Ovary (tissue), 10 donors: ENCODE measurements at places on chromosomes 6 and 20.

DNA sequence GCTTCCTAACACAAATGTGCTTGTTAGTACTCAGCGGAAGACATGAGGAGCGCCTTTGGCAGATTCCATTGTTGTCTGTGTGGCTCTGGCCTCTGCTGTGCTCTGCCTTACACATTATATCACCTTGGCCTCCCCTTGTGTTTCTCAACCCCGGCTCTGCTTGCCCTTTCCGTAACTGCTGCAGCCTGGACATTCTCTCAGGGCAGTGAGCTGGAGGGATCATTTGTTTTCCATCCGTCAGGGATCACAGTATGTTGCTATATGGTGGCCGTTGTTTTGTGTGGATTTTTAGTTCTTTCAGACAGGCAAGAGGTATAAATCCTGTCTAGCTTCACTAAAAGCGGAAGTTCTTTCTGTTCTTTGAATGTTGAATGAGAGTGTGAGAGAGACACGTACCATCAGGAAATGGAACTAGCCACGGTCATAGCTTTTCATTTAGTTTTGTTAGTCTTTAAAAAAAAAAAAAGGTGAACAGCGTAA lies 175.1 kb downstream of the JARID2 start:
- DNase-seq: no peak

GRCh38 chr6:137904822-137905617 lies 38.0 kb downstream of the TNFAIP3 start:
- DNase-seq: no peak

DNA sequence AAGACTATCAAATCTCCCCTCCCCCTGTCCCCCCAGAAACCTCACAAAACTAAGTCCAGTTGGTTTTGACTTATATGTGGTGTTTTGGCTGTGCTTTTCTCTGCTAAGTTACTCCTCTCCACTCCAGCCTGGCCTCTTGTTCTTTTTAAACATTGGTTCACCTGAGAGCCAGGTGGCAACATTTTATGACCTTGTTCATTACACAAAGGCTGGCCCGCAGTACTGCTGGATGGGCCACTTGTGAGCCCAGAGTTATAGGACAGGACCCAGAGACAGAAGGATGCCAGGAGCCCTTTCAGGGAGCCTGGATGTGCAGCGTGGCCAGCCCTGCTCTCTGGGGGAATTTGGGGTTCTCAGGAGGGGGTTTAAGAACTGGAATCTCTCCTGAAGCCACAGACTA lies 90.0 kb downstream of the RAMACL start:
- DNase-seq: no peak

GRCh38 chr6:134758621-134759020 lies 191.3 kb downstream of the ALDH8A1 start:
- DNase-seq: no peak

DNA sequence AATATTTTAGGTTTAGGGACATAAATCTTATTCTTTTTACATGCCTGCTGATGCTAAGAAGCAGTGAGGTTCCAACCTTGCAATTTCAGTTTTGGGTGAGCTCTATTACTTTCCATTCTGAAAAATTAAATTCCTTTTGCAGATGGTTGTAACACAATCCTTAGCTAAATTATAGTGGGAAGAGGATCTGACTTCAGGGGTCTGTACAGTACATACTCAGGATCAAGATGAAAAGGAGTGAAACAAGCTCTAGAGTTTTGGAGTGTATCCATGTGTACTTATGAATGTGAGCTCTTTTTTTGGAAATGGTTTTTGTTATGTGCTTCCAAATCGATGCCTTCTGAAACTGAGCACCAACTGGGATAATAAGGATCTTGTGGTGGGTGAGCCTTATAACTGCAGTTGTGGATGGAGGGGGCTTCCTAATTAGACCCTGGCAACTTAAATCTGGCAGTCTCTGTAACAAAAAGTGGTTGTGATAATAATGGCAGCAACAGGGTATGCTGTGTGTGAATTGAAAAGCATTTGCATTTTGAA lies 218.8 kb upstream of the MAP3K7 start:
- DNase-seq: no peak

- DNase-seq: no peak
These were observed 27.7 kb downstream of the TFEB start for GRCh38 chr6:41707565-41708200.

DNA sequence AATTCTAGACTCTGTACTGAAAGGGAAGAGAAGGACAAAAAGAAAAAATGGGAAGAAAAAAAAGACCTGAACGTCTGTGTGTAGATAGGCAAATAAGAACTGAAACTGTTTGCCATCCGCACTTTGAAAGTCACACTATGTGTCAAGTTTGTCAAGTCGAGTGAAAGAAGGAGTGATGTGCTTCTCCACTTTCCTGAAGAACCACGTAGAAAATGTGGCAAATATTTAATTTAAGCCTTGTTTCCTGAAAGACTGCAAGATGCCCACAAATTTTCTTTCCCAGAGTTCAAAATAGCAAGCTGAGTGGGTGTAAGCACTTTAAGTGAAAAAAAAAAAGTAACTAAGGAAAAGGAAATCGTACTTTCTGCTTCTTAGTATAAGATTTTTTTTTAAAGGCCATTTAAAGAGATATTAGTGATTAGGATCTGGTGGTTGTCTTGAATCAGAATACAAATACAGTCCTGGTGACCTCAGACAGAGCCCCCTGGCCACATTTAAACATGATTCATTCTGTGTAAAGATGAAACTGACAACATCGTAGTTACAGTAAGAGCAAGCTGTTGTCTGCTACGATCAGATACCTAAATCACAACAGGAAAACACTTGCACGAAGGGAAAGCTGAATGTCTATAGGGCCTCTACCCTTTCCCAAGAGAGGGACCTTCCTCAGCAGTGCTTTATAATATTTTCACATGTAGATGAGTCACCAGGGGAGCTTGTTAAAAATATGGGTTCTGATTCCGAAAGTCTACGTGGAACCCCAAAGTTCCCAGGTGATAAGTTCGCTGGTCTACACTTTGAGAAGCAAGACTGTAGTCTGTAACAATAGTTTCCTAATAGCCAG lies 102.3 kb downstream of the HIVEP2 start:
- DNase-seq: no peak

DNA sequence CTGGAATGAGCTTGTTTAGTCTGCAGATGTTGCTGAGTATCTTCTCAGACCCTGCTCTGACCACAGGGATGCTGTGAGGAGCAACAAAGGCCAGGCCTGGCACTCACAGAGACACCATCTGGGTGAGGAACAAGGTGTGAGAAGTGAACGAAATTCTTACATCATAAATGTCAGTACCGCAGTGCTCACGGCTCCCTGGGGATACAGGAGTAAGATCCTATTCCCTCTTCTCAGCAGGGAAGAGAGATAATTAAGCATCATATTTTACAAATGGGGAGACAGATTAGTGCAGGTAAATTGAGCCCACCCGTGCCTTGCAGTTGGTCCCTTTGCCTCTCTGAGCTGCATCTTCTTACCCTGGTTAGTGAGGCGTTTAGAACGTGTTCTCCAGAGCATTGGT lies 106.2 kb downstream of the DTD1 start:
- no peak for DNase-seq

DNA sequence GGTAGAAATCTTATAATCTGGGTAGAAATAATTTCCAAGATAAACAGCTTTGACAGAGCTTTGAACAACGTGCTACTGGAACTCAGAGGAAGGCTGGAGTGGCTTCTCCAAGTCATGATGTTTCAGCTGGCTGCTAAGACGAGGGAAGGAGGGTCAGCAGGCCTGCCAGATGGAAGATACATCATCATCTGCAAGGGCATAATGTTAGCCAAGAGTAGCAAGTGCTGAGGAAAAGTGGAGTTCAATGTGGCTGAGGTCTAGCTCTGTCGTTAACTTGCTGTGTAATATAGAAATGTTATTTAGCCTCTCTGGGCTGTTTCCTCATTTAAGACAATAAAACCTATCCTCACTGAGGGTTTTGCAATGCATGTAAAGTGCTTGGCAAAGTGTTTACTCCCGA lies 35.1 kb downstream of the RGS17 start:
- no peak for DNase-seq

GRCh38 chr6:67898875-67899274 lies 736.2 kb upstream of the ADGRB3 start:
- DNase-seq: no peak

GRCh38 chr6:158819213-158819976 lies at the start of gene EZR:
Gene EZR, minus strand, starts transcription at chr6:158819368. Its CDS starts 1,275 bp downstream, at chr6:158818093.
- peak; percentile 80 for DNase-seq

GRCh38 chr20:52446421-52447224 lies 255.0 kb upstream of the ZFP64 start:
- DNase-seq: no peak

GRCh38 chr6:21103626-21104224 lies 489.8 kb upstream of the SOX4 start:
- no peak for DNase-seq

- no peak for DNase-seq
These were observed 175.6 kb upstream of the PDE7B start for GRCh38 chr6:135675862-135676261.

DNA sequence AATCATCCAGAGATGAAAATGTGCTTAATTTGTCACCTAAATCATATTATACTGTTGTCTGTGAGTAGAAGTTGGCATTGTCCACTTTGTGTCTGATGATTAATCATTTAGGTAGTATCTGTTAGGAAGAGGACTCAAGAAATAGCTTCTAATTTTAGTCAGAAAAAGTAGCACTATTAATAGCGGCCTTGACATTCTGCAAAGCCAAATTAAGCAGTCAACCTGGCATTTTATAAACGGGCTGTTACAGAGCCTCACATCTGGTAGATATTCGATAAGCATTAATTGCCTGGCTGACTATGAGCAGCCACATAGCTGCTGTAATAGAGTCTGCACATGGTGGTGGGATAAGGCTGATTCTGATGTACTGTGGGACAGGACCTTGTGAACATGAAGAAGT lies 99.5 kb downstream of the KLHL32 start:
- DNase-seq: no peak

GRCh38 chr6:108737594-108738546 lies 110.4 kb upstream of the ARMC2 start:
- DNase-seq: no peak

GRCh38 chr20:972256-972655 lies 29.9 kb downstream of the RSPO4 start:
- no peak for DNase-seq

GRCh38 chr6:96286503-96286902 lies 235.1 kb upstream of the UFL1 start:
- DNase-seq: no peak

DNA sequence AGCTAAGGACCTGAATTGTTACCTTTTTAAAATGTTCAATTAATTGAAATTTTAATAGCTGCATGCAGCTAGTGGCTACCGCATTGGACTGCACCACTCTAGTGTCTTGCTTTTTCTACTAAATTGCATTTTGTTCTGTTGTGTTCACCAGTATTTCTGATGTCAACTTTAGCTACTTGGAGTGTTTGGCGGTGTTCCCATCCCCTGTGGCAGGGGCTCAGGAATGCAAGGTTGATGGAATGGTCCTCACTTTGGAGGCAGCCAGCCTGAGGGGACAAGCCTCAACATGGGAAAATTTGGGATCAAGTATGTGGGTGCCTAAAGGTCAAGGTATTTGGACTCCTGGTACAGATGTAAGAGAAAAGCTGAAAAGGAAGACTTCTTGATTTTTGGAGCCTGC lies 230.1 kb upstream of the PRND start:
- no peak for DNase-seq

DNA sequence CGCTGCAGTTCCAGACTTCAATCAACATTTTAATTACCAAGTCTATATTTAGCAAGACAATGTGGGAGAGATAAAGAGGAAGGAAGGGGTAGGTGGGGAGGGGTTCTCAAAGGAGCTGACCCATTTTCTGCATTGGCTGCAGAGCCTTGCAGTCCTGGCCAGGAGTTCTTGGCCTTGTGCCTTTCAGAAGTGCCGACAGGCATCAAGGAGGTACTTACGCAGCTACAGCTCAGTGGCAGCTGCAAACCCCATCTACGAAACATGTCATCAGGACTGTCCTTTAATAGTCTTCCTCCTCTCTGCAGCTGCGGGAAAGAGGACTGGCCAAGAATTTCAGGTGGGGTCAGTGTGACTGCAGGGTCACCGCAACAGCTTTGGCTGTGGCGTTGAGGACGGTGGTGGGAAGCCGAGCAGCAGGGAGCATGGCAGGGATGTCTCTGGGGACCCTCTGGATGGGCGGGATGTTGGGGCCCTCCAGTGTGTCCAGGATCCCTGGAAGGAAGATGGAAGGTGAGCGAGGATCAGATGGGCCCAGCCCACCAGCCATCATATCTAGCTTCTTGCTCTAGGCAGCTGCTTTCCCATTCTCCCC lies 1.8 kb upstream of the LRRC73 start:
- DNase-seq: no peak

GRCh38 chr6:53410508-53411258 lies 61.9 kb upstream of the ELOVL5 start:
- peak; percentile 19 for DNase-seq

GRCh38 chr20:37238426-37238825 lies 23.2 kb downstream of the GHRH start:
- DNase-seq: no peak

GRCh38 chr6:88916615-88917208 lies 46.7 kb downstream of the RNGTT start:
- no peak for DNase-seq

DNA sequence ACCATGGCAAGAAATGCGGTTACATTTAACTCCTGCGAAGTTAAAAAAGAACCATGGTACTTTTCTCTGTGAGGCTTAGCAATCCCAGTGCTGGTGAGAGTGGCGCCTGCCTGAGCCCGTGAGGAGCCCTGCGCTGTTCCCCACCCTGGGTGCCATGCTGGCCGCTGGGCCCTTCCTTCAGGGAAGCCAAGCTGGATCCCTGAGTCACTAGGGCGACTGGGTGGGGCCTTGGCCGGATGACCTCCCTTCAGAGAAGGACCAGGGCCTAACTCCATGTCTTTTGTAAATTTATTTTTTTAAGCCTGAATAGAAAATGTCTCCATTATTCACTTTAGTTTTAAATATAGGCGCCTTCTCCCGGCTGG lies 209.1 kb downstream of the ERMARD start:
- no peak for DNase-seq

- DNase-seq: no peak
These were observed 14.3 kb upstream of the FOXP4 start for GRCh38 chr6:41531591-41532582.

DNA sequence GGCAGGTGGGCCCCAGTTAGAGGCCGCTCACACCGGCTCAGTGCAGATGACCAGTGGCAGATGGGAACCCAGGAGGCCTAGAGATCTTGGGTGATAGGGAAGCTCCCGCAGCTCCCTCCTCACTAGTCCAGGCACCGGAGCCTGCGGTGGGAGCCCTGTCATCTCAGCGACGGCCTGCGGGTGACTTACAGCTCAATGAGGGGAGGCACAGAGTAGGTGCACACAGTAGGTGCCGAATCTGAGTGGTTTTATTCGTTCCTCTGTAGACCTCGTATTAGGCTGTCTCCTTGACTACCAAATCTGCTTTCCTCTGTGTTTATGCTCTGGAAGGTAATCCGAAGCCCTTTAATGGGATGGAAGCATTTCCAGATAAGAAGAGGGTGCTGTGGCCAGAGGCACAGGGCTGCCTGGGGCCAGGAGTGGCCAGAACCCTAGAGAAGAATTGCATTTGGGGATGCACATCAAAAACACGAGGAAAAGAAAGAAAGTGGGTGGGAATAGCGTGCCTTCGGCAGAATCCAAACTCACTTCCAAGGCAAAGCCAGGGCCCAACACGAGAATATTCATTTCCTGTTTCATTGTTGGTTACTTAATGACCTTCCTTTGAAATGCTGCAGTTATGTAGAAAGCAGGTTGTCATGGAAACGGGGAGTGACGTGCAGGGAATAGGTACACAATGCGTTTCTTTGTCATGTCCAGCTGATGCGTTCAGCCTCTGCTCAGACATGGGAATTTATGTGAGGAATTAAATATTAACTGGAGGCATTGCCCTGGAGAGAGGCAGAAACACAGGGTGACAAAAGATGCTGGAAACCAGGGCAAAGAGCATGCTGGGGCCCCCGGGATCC lies 24.7 kb downstream of the MYT1 start:
- no peak for DNase-seq
